ENCODE measurements at places on chromosomes 7 and 10.

DNA sequence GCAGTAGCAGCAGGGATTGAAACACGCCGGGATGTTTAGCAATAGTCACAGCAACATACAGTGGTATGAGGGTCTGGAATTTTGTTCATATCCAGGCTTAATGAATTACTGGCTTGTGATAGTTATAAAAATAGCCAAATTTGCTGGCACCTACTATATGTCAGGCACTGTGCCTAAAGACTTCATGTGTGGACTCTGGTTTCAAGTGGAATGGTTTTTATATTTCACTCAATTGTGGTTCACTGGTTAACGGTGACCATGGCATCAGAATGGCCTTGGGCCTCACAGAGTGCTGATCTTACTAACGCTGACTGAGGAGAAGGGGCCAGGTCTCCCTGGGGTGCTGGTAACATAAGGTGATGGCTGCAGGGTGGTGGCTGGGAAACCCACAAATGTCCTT, 55.7 kb downstream of the CELF2 start:
- DNase-seq, result no peak

GRCh38 chr7:124388751-124389150, 355.9 kb upstream of the TMEM229A start:
- DNase-seq, result no peak

- DNase-seq, result peak; percentile 10
Observed at GRCh38 chr10:13440185-13441061, 88.4 kb downstream of the BEND7 start.

- peak; percentile 44 for DNase-seq
Observed at GRCh38 chr10:78071140-78071856, 37.6 kb downstream of the RPS24 start.

Data from MV-4-11 (cell line).